ENCODE measurements at places on chromosomes 11 and 22. TPM values are rescaled to one million over a fixed set of nuclear protein-coding genes. Genes with fewer than 3 reads are reported as not detected.

Gene B4GALNT4
- 11.8 TPM for total RNA-seq

Gene PARVG
- 5.8 TPM for total RNA-seq

Gene TSGA10IP
- not detected for total RNA-seq

Gene MPPED2
- total RNA-seq: 0.64 TPM

Gene CUL5
- 26.2 TPM for total RNA-seq

Gene CD248
- 37.7 TPM for total RNA-seq

Gene GP1BB
- 0.34 TPM for total RNA-seq

Gene GAL3ST3
- total RNA-seq: not detected

Gene NLRP6
- total RNA-seq: 0.72 TPM

Gene MMP12
- total RNA-seq: 2.7 TPM

DNA sequence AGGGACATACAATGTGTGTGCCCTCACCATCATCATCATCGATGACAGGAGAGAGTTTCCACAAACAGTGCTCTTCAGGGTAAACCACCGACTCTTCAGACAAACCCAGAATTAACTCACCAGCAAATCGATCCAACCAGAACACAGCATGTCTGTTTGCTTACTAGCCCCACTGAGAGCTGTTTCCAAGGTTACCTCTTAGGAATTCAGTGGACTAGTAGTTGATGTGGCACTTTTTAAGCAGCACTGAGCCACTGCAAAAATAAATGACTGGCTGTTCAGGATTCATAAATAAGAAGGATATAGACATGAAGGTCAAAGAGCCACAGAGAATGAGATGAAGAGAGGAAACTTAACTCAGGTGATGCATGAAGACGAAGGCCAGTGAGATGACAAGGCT lies 83.1 kb downstream of the PARVA start:
- DNase-seq: no peak

- peak; percentile 64 for DNase-seq
Observed at GRCh38 chr11:12827929-12828812, 153.9 kb downstream of the TEAD1 start.

GRCh38 chr11:101323997-101324396 lies 194.4 kb upstream of the PGR start:
- peak; percentile 6 for DNase-seq

GRCh38 chr11:32821517-32821916 lies 8.2 kb upstream of the PRRG4 start:
- no peak for DNase-seq

- DNase-seq: no peak
Observed at GRCh38 chr11:125872138-125872491, 15.4 kb upstream of the HYLS1 start.

GRCh38 chr11:8365216-8365941 lies 101.7 kb upstream of the LMO1 start:
- DNase-seq: no peak

DNA sequence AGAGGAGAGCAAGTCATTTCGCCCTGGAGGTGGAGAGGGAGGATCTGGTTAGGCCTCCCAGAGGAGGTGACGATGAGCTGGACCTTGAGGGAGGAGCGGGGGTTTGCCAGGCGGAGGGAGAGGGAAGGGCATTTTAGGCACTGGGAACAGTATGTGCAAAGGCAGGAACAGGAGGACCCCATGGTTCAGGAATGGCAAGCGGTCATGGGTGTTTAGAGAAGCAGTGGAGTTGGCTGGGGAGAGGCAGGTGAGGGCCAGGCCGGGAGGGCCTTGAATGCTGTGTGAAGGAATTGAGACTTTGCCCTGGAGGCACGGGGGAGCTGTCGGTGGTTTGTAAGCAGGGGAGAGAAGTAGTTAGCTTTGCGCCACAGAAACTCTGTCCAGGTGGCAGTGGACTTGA lies 10.3 kb downstream of the PRDM11 start:
- no peak for DNase-seq

DNA sequence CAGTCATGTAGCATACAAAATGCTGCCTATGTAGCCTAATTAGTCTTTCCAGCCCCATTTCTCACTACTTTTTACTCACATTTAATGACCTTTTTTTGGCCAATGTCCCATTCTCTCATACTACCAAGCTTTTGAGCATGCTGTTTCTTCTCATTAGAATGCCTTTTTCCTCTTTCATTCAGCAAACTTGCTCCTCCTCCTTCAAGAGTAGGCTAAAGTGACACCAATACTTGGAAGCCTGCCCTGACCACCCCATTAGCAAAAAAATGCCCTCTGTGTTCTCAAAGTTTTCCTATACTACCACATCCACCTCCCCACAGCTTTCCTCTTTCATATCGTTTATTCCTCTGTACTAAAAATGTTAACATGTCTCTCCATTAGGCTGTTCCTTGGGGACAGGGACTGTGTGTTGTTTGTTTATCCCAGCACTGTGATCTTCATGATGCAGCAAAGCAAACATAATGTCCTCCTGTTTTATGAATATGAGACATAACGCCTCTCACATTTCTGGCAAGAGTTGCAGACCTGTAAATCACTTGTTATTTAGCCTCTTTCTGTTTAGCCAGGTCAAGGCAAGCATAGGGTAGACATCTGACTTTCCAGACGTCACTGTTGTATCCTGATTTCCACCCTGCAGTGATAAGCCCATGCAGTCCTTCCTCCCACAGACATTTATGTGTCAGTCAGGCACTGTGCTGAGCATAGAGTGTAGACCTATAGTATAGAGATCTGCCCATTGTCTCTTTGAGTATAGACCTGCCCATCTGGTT lies 62.0 kb upstream of the UCP3 start:
- DNase-seq: no peak

GRCh38 chr11:26188554-26188953 lies 143.4 kb upstream of the ANO3 start:
- no peak for DNase-seq

GRCh38 chr22:22076932-22077703 lies 94.5 kb upstream of the TOP3B start:
- DNase-seq: no peak

DNA sequence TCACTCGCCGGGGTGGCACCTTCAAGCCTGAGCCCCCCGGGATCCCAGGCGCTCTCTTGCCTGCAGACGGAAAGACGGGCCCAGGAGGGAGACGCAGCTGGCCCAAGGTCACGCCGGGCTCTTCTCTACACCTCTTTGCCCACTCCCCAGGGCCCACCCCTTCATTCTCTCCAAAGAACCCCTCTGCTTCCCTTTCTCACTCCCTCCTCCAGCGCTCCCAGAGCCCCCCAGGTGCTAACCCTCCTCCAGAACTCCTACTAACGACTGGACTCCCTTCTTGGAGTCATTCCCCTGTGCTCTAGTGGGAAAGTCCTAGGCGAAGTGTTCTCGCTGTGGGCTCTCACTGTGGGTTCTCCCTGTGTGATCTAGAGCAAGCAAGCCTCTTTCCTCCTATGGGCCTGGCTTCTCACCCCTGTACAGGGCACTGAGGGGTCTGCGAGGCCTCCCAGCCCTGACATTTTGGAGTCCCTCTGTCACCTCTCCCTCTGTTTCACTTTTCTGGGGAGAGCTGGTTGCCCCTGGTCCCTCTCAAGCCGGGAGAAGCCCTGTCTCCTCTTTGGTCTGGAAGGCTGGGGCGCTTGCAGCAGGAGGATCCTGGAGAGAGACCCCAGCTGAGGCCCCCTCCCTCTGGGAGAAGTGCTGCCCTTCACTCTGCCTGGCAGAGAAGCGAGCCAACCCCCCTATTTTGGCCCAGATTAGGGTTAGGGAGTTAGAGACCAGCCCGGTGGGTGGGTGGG lies 858 bp downstream of the OAF start:
- DNase-seq: peak; percentile 68

DNA sequence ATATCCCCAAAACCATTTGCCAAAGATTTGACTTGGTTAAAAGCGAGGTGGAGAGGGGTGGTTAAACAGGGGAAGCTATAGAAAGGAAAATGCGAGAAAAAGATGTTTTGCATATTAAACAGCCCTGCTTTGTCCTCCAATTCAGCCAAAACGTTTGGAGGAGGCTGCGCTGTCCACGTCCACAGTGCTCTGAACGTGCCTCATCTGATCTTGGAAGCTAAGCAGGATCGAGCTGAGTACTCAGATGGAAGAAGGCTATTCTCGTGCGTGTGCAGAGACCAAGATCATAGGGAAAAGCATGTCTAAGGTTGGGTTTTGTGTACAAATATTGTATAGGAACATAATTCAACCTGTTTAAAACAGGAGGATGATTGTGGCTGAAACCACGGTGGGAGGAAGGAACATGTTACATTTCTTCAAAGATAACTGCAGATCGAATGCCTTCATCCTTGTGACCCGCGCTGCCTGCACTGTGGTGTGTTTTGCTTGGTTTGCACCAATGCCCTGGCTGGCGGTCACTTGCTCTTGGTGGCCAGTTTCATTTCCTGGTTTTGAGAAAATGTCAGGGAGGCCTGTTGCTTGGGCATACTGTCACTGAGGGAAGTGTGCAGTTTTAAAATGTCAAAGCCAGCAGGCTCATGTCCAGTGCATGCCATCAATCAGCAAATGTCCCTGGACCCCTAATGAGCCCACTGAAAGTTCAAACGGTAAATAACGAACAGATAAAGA lies 40.4 kb downstream of the FLI1 start:
- no peak for DNase-seq

DNA sequence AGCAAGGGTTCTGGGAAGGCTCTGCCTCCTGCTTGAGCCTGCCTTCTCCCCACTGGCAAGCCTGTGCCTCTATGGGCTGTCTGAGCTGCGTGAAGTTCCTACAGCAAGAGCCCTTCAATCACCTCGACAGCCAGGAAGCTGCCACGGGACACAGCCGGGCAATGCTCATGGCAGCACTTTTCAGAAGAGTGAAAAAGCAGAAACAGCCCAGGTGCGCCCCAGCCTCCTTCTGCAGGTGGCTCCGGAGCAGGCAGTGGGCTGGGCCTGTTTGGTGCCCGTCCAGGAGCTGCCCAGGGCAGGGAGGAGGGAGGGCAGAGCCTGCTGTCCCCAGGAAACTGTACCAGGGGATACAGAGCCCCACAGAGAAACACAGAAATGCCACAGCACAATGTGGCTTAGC lies 24.6 kb upstream of the COMT start:
- DNase-seq: no peak

DNA sequence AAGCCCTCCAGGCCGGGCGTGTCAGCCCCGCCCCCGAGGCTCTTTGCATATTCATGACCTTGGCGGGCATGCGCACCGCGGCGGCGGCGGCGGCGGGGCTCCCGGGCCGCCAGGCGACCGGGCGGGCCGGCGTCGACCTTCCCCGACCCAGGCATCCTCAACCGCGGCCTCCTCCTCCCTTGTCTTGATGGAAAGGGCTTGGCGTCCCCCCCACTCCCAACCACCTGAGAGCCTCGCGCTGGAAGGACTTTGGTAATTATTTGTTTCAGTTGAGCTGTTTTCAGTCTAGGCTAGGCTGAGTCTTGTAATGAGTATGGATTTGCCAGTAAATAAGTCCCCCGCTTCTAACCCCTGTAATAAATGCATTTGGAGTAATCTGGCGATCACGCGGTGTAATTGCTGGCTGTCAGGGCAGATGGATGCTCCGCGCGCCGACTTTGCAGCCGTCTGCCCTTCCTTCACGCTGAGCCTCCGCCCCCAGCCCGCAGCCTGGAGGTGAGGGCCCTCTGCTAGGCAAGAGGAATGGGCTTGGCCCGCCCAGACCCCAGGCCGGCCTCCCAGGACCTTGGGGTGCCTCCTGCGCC lies 25.2 kb downstream of the FLRT1 start:
- peak; percentile 35 for DNase-seq

DNA sequence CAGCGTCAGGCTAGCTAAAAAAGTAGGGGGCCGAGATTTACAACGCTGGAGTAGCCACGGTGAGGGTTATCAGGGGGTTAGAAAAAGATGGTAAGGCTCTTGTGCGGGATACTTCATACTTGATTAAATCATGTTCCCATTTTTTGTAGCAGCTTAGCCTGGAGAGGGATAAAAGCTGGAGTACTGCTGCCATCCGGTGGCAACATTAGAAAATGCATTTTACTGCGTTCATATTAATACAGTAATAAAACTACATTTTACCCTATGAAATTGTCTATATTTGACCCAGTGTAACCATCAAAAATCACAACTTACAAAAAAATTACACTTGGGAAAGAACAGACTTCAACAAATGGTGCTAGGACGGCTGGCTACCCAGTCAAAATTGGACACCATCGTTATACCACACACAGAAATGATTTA lies 17.3 kb downstream of the RPUSD4 start:
- DNase-seq: peak; percentile 65

DNA sequence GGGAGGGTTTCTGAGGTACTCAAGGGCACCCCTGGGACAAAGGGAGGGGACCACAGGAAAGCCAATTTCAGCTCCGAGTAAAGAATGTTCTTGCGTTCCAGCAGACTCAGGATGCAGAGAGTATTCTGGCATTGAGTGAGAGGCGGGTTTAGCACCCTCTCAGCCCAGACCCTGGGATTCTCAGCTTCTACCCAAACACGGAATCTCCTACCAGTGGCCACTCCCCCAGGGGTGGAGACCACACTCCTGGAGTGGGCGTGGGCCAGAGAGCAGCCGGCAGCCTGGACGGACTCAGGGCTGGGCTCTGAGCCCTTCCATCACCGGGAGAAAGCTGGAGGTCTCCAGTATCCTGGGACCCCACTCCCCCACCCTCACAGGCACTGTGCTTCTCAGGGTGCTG lies 26.1 kb upstream of the TTLL12 start:
- no peak for DNase-seq
